ENCODE measurements at places on chromosomes 6 and 20.
A peak's percentile ranks its signal among the peaks of the same experiment; 100 is the strongest.

- DNase-seq = no peak
These were observed 21.9 kb upstream of the PNRC1 start for GRCh38 chr6:89058627-89059026.

GRCh38 chr20:10701607-10702006 lies 27.8 kb upstream of the JAG1 start:
- DNase-seq = no peak

DNA sequence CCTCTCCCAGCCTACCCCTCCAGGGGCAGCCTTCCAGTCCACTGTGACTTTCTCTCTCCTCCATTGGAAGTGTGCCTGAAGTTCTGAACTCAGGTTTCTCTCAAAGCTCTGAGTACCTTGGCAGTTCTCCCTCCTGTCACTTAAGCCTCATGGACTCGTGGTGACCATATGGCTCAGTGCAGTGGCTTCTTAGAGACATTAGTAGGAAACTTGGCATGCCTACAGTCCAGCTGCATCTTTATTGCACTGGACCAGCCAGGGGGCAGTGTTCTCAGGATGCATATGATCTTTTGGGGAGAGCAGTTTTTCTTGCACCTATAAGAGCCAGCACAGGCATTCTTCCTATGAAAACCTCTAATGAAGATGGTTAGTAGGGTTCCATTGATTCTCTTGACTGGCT lies 47.5 kb upstream of the KCNK16 start:
- no peak for DNase-seq

GRCh38 chr6:163667372-163668060 lies 253.0 kb downstream of the QKI start:
- DNase-seq = peak; percentile 68

- no peak for DNase-seq
These were observed 293.7 kb upstream of the TCF21 start for GRCh38 chr6:133595111-133595761.

GRCh38 chr6:127383988-127384387 lies 40.6 kb upstream of the ECHDC1 start:
- DNase-seq = no peak

DNA sequence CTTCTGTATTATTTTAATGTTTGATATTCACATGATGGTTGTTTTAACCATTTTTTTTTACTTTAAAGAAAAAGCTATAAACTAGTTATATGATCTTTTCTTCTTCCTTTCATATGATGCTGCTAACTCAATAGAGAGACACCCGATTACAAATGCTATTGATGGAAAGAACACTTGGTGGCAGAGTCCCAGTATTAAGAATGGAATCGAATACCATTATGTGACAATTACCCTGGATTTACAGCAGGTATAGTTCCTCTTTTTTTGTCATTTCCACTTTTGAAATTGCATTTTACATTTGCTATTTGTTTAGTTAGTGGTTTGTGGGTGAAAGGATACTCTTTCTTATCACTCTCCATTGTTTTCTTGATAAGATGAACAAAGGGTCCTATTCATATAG lies 176.7 kb downstream of the LAMA2 start:
- DNase-seq = peak; percentile 76

- DNase-seq = no peak
These were observed 512.8 kb upstream of the JARID2 start for GRCh38 chr6:14732844-14733757.

DNA sequence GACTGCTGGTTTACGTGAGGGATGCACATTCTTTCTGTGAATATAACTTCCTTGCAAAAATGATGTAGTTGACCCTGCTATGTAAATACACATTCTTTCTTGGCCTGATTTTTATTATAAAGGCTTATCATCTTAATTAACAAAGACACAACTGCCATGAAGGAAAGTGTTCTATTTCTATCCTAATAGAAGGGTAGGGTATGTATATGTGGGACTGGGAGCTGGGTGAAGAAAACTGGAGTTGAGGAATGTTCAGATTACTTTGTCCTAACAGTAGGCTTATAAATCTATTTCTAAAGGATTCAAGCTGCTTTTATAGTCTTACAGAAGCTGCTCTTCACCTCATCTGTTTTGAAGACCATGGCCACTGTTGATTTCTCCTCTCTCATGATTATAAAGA lies 76.5 kb upstream of the RGS17 start:
- no peak for DNase-seq

- DNase-seq = no peak
These were observed 44.9 kb upstream of the SUPT3H start for GRCh38 chr6:45422503-45423110.

DNA sequence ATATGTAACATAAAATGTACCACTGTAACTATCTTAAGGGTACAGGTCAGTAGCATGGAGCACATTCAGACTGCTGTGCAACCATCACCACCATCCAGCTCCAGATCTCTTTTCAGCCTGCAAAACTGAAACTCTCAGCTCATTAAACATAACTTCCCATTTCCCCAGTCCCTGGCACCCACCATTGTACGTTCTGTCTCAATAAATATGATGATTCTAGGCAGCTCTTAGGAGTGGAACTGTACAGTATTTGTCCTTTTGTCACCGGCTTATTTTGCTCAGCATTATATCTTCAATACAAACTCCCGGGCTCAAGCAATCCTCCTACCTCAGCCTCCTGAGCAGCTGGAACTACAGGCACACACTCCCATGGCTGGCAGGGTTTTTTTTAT lies 1.5 kb downstream of the ZC3H12D start:
- DNase-seq = no peak

DNA sequence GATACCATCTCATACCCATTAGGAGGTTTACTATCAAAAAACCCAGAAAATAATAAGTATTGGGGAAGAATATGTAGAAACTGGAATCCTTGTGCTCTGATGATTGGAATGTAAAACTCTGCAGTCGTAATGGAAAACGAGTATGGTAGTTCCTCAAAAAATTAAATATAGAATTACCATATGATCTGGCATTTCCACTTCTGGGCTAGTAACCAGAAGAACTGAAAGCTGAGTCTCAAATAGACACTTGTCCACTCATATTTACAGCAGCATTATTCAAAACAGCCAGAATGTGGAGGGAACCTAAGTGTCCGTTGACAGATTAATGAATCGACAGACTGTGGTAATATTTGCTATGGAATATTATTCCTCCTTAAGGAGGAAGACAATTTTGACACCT lies 44.3 kb downstream of the FOXC1 start:
- no peak for DNase-seq

GRCh38 chr20:45088247-45088646 lies 12.7 kb downstream of the KCNS1 start:
- DNase-seq = no peak

DNA sequence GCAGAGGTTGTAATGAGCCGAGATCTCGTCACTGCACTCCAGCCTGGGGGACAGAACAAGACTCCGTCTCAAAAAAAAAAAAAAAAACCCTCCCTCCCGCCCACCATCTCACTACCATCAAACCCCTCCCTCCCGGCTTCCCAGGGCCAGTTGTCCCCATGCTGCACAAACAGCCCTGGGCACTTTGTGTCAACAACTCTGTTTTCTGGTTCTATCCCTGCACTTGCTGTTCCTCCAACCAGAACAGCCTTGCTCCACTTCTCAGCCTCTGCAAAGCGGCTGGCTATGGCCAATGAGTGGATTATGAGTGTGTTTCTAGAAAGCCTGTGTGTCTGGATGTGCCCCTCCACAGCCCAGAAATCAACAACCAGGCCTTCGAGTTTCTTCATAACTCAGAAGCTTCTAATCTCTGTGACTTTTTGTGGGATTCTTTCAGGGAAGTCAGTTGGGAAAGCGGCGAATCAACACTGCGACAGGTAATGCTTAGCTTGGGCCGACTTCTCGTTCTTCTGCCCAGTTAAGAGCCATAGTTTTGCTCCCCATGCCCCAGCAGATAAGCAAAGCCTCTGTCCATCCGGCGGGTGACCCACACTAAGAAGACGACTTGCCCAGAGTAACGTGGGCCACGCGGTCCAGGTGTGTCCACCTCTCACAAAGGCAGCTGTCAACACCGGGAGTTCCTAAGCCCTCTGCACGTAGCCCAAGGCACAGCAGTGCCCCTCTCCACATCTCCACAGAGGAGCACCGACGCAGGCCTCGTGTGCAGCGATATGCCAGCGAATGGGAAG lies 5.5 kb downstream of the ZBTB46 start:
- no peak for DNase-seq

GRCh38 chr6:116027801-116028200 lies 32.9 kb downstream of the FRK start:
- DNase-seq = no peak

DNA sequence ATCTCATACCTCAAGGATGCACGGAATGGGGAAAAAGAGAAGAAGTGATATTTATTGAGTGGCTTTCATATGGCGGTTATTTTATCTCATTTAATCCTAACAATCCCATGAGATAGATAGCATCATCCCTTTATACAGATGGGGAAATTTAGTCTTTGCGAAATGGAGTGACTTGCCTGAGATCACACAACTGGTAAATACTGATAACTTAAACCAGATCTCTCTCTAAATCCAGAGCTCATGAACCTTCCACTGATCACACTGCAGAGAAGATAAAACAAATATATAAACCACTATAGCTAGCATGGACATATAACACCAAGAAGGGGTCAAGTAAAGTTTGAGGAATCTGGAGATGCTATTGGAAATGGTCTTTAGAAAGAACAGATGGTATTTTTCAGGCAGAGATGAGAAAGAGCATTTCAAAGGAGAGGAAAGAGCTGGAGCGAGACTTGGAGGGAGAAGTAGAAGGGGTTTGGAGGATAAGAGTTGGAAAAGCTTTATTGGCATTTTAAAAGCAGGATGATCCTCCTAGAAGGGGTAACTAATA lies 139.8 kb upstream of the TNFAIP3 start:
- DNase-seq = no peak

- DNase-seq = no peak
These were observed 17.7 kb downstream of the DSP start for GRCh38 chr6:7559196-7559595.

GRCh38 chr20:8152183-8152582 lies 20.1 kb downstream of the PLCB1 start:
- no peak for DNase-seq

- peak; percentile 91 for DNase-seq
These were observed 107.7 kb upstream of the PRND start for GRCh38 chr20:4613718-4614620.

- no peak for DNase-seq
These were observed at the start of gene TDRD6 for GRCh38 chr6:46687619-46688097. Gene TDRD6 (plus strand): TSS chr6:46687885. CDS start chr6:46688129, 244 bp downstream.

DNA sequence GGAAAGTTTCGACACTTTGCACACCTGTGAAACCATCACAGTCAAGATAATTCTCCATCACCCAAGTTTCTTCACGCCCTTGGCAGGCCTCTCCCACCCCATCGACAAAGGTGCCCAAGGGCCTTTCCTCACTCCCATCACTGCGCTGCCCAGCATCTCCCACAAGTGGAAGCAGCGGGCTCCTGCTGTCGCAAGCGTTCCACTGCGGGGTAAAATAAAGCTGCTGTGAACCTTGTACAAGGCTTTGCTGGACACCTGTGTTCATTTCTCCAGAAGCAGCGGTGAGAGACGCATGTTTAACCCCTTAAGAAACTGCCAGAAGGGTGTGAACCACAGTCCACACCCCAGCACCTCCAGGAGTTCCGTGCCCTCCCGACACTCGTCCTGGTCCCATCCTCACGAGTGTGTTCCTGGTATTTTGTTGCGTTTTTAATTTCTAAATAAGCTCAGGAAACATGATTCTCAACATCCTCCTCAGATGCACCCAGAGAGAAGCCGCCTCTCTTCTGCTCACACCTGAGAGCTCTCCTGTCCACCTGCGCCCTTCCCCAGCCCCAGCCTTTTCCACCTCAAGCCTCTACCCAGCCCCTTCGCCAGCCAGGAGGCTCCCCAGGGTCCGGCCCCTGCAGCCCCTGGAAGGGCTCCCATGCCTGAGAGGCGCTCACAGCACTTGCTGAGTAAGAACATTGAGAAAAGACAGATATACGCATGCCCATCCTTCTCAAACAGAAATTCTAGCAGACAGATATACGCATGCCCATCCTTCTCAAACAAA lies 97.5 kb downstream of the TAF4 start:
- DNase-seq = no peak

DNA sequence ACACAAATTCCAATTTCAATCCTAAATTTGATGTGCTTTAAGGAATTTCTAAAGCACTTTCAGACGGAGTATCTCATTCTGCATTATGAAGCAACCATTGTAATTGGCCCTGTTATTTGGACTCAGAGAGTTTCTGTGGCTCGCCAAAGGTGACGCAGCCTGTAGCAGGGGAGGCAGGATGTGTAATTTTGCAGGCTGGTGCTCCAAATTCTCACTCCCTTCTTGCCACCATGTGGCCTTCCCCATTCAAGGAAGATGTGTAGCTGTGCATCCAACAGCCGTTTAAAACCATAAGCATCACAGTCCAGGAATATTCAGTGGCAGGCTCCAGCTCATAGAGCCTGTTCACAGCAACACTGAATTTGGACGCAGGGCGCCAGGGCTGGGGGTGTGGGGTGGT lies 45.8 kb downstream of the AGPAT4 start:
- DNase-seq = no peak

DNA sequence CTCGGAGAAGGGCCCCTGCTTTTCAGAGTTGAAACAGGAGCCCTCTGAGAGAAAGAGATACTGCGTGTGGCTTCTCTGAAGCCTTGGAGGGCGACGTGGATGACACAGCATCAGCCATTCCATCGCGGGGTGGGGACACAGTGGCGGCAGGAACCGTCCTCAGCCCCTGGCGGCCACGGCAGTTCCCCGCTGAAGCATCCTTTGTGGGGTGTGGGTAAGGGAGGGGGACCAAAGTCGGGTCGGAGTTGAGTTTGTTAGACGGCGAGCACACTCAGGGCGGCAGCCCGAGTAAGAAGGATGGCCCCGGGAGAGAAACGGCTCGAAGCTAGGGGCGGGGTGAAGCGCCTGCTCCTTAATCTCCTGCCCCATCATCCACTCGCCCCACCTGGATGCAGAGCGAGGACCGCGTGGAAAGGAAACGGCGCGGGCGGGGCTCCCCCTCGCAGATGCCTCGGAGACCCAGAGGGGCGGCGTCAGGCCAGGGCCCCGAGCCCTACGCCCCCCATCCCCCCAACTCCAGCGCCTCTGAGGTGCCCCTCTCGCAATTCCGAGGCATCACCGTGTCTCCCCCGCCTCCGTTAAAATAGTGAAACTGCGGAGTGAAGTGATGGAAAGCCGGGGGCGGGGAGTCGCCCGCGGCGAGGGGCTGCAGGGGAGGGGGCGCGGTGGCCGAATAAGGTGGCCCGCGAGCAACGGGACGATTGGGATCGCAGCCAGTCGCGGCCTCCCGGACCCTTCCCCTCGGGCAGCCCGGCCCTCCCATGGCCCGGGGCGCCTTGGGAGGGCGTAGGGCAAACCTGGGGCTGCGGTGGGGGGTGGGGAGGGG lies 796 bp upstream of the RREB1 start:
- DNase-seq = no peak

All from globus pallidus (tissue), 1 donor.